Sigmoid colon (tissue), 7 donors: ENCODE measurements at places on chromosomes 16 and 17. TPM values are rescaled to one million over a fixed set of nuclear protein-coding genes. Genes with fewer than 3 reads are reported as not detected.

ABCC3 gene
- 0.71 TPM for total RNA-seq

GUCY2D gene
- not detected for total RNA-seq

CHST5 gene
- 0.41 TPM for total RNA-seq

CPNE2 gene
- total RNA-seq, result 59.9 TPM

MMP25 gene
- under 0.01 TPM for total RNA-seq

ACE gene
- 1.4 TPM for total RNA-seq

HS3ST3A1 gene
- 3.7 TPM for total RNA-seq

ALOX15 gene
- total RNA-seq, result 0.81 TPM

MIS12 gene
- total RNA-seq, result 15.3 TPM

ADAD2 gene
- 0.36 TPM for total RNA-seq

NAGLU gene
- total RNA-seq, result 50.8 TPM

GFOD2 gene
- 12.8 TPM for total RNA-seq

KRTAP2-1 gene
- not detected for total RNA-seq

PRAC2 gene
- 2.1 TPM for total RNA-seq

ACSM2A gene
- total RNA-seq, result 0.49 TPM

ABCC1 gene
- total RNA-seq, result 30.7 TPM

TMEM235 gene
- total RNA-seq, result not detected

KCNJ2 gene
- total RNA-seq, result 2.1 TPM

OR4D1 gene
- not detected for total RNA-seq

IRX5 gene
- not detected for total RNA-seq

P2RX1 gene
- 15.5 TPM for total RNA-seq

ZNF771 gene
- 22.4 TPM for total RNA-seq

HOXB1 gene
- total RNA-seq, result not detected

RGS11 gene
- total RNA-seq, result 8.2 TPM

LGALS9 gene
- total RNA-seq, result 33.2 TPM

CDT1 gene
- 0.71 TPM for total RNA-seq

ATAD5 gene
- 1.2 TPM for total RNA-seq

PSKH1 gene
- total RNA-seq, result 13.9 TPM

SCIMP gene
- total RNA-seq, result 15.5 TPM

TM4SF5 gene
- not detected for total RNA-seq

RNF213 gene
- 109 TPM for total RNA-seq

CHD9NB gene
- not detected for total RNA-seq

KRT32 gene
- not detected for total RNA-seq

CFAP97D1 gene
- not detected for total RNA-seq

SLC47A2 gene
- not detected for total RNA-seq

LRRC46 gene
- total RNA-seq, result 0.36 TPM

TAC4 gene
- total RNA-seq, result not detected

ABAT gene
- 5.7 TPM for total RNA-seq

MT1A gene
- total RNA-seq, result 34.1 TPM

FNDC8 gene
- total RNA-seq, result not detected

UTS2R gene
- total RNA-seq, result not detected

HES7 gene
- not detected for total RNA-seq

CSNK2A2 gene
- total RNA-seq, result 31.8 TPM

XYLT1 gene
- 31.1 TPM for total RNA-seq

PRSS22 gene
- total RNA-seq, result not detected

DNAH9 gene
- 0.55 TPM for total RNA-seq
